ENCODE measurements at places on chromosomes 7 and 10. TPM values are rescaled to one million over a fixed set of nuclear protein-coding genes. Genes with fewer than 3 reads are reported as not detected.

Gene CALML3
- total RNA-seq: not detected

Gene PAPOLB
- 0.07 TPM for total RNA-seq

Gene HSPB1
- total RNA-seq: 1,748 TPM

Gene FZD8
- total RNA-seq: 9.1 TPM

Gene HGF
- total RNA-seq: 0.35 TPM

Gene AGMO
- 0.40 TPM for total RNA-seq

Gene CBX3
- total RNA-seq: 200 TPM

Gene TFR2
- total RNA-seq: 0.95 TPM

Gene TBXAS1
- 2.3 TPM for total RNA-seq

Gene CDC14C
- total RNA-seq: not detected

Gene CALHM2
- 32.1 TPM for total RNA-seq
